Hepatocyte (in vitro differentiated cells): ENCODE measurements at places on chromosomes 3 and 15. TPM values are rescaled to one million over a fixed set of nuclear protein-coding genes. Genes with fewer than 3 reads are reported as not detected.

DNA sequence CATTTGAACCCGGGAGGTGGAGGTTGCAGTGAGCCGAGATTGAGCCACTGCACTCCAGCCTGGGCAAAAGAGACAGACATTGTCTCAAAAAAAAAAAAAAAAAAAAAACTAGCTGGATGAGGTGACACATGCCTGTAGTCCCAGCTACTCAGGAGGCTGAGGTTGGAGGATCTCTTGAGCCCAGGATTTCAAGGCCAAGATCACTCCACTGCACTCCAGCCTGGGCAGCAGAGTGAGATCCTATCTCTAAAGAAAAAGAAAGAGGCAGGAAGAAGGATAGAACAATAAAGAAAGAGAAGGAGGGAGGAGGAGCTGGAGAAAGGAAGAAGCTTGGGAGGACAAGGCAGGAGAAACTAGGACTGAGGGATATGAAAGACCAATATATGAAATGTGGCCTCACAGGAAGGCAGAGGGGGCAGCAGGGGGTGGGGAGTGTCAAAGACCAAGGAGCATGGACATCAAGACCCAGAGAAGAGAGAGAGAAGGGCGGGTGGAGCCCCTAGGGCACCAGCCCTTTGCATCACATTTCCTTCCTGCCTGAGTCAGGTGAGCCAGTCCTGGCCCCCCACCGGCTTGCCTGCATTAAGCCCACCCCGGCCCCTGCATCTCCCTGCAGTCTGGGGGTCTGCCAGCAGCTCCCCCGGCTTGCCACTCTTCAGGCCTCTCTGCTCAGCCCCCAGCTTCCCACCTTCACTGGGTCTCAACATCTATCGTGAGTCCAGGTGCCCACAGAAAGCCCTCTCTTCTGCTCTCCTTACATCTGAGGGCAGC, 11.5 kb downstream of the IGDCC3 start:
- no peak for DNase-seq

DNA sequence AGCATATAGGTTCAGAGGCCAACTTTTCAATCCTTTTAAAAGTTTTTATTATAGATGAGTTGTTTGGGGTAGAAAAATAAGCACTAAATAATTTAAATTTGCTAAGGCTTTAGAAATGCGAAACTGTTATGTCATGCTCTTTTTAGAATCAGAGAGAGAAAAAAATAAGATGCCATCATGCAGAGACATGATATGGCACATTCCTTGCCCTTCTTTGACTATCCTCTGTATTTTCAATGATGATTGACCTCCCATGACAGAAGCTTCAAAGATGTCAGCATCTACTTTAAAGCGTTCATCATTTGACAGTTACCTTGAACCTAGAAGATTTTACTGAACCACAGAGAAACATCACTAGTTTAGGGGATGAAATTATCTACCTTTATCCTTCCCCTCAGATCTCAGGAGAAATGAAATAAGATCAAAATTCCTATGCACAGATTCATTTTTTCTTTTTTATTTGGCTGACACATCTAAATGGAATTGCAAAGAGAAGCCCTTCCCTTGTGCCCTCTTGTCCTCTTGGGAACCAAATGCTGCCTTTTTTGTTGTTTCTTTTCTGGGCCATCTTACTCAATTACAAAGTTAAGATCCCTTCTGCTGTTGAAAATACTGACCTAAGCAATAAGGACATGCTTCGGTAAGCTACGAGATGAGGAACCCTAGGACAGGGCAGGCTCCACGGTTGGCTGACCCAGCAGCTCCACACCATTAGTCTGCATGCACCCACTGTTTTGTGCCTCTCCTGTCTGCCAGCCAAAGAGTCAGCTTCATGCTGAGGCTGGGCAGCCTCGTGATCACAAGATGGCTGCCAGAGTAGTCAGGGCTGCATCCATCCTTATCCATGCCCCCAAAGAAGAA, 289.7 kb upstream of the TPM1 start:
- DNase-seq, result no peak

GMNC gene
- total RNA-seq, result 0.90 and 1.0 TPM in 2 replicates

KLHL25 gene
- total RNA-seq, result 5.9 and 10.0 TPM in 2 replicates

GRCh38 chr3:139715743-139716360, 38.1 kb upstream of the NMNAT3 start:
- DNase-seq, result no peak

DNA sequence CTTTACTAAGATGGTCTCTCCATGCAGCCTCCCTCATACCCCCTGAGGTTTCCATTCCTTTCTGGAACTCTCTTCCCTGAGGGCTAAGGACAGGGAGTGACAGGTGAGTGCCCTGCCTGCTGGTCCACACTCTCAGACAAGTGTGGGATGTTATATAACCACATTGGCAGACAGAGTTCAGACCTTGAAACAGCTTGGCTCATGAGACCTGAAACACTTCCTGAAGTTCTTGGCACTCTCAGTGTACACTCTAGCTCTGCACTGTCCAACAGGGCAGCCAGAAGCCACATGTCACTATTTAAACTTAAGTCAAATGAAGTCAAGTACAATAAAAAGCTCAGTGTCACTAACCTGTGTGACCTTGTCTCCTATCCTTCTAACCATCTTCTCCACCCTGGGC, 188.5 kb downstream of the ZNF621 start:
- DNase-seq, result no peak

FGD5 gene
- total RNA-seq, result 2.6 and 2.9 TPM in 2 replicates
